CD4-positive, alpha-beta T cell treated with Interleukin-17A for 4 hours (primary cell): ENCODE measurements at places on chromosomes 4 and X.

- DNase-seq: no peak
Measured at GRCh38 chr4:73664470-73664869, 44.2 kb upstream of the RASSF6 start.

GRCh38 chr4:22573198-22573597 is 57.3 kb upstream of the ADGRA3 start:
- DNase-seq: no peak

DNA sequence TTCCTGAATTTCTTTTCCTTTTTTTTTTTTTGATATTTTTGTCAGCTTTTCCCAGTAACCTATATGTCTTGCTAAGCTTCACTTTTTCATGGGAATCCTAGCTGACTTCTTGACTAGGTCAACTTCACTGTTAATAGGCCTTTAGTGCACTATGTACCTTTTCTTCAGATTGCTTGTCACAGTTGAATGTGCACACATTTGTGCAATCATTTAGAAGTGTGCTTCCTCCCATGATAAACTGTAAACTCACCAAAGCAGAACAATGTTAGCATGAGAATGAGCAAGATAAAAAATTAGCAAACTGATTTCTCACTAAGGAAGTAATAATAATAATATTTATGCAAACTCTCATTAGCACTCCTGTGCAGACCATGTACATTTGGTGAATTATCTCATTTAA is 173.2 kb downstream of the PABPC4L start:
- DNase-seq: no peak

GRCh38 chr4:13521047-13521446 is 23.3 kb downstream of the NKX3-2 start:
- no peak for DNase-seq

DNA sequence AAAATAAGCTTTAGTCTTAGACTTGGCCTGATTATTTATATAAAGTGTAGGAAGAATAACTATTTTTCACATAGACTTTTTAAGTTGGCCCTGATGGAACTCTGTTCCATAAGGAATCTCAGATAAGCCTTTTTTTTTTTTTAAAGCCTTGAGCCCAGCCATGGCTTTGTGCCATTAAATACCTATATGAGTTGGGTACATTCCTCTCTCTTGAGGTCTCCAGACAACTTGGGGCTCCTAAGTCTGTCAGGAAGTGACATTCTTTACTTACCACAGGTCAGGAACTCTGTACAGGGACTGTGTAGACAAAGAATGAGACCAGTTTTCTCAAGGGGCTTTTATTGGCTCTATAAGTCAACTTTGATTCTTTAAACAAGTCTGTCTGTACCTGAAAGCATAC is 27.1 kb upstream of the IGFBP7 start:
- DNase-seq: no peak

GRCh38 chrX:67607466-67607865 is 63.6 kb downstream of the AR start:
- no peak for DNase-seq

GRCh38 chrX:154712781-154713740 is 37.8 kb downstream of the GAB3 start:
- DNase-seq: peak; percentile 45

- no peak for DNase-seq
Measured at GRCh38 chrX:120140293-120140981, 18.0 kb upstream of the RHOXF2 start.

GRCh38 chr4:7782783-7783182 is 156.9 kb downstream of the AFAP1 start:
- DNase-seq: no peak

- no peak for DNase-seq
Measured at GRCh38 chrX:97490656-97491055, 606.9 kb downstream of the RPA4 start.

DNA sequence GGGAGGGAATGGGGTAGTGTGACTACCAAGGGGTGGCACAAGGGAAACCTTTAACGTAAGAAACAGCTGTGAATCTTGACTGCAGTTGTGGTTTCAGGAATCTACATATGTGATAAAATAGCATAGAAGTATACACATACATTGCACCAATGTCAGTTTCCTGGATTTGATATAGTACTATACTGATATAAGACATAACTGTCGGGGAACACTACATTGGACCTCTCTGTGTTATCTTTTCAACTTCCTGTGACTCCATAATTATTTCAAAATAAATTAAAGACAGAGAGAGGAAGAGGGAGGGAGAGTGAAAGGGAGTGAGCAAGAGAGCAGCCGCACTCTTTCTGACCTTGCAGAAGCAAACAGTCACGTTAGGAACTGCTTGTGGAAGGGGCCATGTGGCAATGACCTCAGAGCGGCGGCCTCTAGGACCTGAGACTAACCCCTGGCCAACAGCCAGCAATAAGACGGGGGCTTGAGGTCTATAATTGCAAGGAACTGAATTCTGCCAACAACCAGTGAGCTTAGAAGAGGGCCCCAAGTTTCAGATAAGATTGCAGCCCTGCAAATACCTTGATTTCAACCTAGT is 47.4 kb downstream of the NALF2 start:
- DNase-seq: no peak

GRCh38 chrX:150465881-150466775 is 102.3 kb upstream of the MTM1 start:
- DNase-seq: no peak

DNA sequence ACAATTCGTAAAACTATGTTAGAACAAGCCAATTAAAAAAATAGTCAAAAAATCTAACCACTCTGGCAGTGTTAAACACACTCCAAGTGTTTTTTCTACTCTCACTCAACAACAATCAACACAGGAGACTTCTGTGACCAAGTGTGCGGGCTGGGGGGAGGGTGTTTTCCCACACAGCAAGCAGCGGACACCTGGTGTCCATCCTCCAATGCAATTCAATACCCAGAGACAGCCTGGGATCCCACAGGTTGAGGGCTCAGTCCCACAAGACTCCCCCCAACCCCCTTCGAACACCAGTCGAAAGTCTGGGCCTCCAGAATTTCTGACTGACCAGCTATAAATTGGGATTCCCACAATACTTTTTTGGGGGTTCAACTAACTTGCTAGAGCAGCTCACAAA is 8.3 kb upstream of the PIM2 start:
- no peak for DNase-seq
